ENCODE measurements at places on chromosomes 1 and 21. TPM values are rescaled to one million over a fixed set of nuclear protein-coding genes. Genes with fewer than 3 reads are reported as not detected.

NT5C1A gene
- total RNA-seq, result not detected

GRCh38 chr1:27668808-27669723, 2.9 kb downstream of the IFI6 start:
- no peak for DNase-seq
- no peaks in the 10 kb centered on the region for H3K4me1 ChIP-seq
- H3K36me3 ChIP-seq, result no peaks in the 10 kb centered on the region
- H3K4me3 ChIP-seq, result peak overlapping the region; percentile 60
- no peaks in the 10 kb centered on the region for H3K27me3 ChIP-seq
- H3K27ac ChIP-seq, result peak overlapping the region; percentile 40

RAP1A gene
- total RNA-seq, result 24.3 TPM

DNA sequence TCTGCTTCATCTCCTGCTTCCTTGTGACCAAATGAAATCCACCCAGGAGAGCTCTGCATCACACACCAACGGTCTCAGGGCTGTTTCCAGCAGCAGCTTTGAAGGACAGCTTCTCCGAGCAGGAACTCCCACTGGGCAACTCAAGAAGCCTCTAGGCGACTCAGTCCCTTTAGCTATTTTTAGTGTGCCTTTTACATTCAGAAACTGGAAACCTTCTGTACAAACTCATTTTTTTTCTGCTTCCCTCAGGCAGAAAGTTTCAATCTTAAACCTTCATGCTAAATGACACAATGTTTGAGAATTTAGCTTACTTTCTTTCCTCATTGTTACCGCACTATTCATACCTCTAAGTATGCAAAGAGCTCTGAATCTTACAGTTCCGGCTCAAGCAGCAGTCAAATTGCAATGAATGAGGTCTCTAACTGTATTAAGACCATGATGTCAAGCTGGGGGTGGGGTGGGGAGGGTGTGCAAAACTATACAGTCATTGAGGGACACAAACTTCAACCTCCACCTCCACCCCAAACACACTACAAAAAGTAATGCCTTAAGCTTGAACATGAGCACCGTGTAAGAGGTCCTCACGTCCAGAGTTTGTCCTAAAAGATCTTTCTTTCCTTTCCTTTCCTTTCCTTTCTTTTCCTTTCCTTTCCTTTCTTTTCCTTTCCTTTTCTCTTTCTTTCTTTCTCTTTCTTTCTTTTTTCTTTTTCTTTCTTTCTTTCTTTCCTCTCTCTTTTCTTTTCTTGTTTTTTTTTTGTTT, 16.4 kb upstream of the TARBP1 start:
- H3K27me3 ChIP-seq, result no peaks in the 10 kb centered on the region
- no peak for DNase-seq
- peaks cover 29% of the 10 kb centered on the region for H3K4me1 ChIP-seq
- H3K4me3 ChIP-seq, result no peak overlapping the region

PADI2 gene
- 0.57 TPM for total RNA-seq

MYOM3 gene
- 0.75 TPM for total RNA-seq

DNA sequence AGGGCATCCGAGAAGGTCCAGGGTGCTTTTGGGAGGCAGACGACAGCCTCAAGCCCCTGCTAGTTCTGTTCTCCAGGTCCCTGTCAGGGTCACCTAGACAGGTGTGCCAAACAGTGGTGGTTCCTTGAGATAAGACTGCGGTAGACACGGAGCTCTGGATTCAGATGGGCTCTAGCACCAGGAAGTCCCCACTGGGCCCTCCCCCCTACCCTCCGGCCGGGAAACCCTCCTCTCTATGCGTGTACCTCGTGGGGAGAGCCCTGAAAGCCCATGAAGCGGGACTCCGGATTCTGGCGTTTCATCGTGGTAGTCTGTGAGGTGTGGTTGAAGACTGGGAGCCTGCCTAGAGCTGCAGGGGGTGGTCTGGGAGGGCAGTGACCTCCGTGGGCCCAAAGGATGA, 2.1 kb upstream of the KCNA2 start:
- H3K36me3 ChIP-seq, result no peaks in the 10 kb centered on the region
- no peak overlapping the region for H3K4me3 ChIP-seq
- H3K27me3 ChIP-seq, result peaks cover 11% of the 10 kb centered on the region

UBL4B gene
- total RNA-seq, result not detected

DNA sequence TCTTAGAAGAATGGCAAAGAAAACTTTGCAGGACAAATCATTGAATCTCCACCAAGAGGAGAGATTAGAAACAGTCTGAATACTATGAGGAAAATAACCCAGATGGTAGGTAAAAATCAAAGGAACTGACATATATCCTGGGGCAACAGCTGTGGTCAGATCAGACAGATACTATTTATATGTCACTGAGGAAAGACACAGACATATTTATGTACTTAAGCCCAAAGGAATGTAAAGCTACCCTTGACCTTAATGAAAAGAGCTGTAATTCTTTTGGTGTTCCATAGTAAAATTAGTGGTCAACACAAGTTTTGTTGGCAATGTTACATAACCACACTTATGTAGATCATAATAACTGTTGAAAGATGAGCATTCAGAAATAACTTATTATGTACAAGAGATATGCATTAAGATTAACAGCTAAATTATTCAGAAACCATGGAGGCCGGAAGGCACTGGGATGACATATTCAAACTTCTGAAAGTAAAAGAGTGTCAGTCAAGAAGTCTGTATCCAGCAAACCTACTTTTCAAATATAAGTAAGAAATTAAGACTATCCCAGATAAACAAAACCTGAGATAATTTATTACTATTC, 166.1 kb upstream of the SAMSN1 start:
- no peak overlapping the region for H3K27ac ChIP-seq
- DNase-seq, result no peak
- H3K36me3 ChIP-seq, result no peaks in the 10 kb centered on the region

SPATA17 gene
- 0.19 TPM for total RNA-seq

OR10Z1 gene
- not detected for total RNA-seq

GRCh38 chr1:201275253-201275666, 8.0 kb upstream of the PKP1 start:
- H3K36me3 ChIP-seq, result no peaks in the 10 kb centered on the region
- H3K27me3 ChIP-seq, result no peaks in the 10 kb centered on the region

DNA sequence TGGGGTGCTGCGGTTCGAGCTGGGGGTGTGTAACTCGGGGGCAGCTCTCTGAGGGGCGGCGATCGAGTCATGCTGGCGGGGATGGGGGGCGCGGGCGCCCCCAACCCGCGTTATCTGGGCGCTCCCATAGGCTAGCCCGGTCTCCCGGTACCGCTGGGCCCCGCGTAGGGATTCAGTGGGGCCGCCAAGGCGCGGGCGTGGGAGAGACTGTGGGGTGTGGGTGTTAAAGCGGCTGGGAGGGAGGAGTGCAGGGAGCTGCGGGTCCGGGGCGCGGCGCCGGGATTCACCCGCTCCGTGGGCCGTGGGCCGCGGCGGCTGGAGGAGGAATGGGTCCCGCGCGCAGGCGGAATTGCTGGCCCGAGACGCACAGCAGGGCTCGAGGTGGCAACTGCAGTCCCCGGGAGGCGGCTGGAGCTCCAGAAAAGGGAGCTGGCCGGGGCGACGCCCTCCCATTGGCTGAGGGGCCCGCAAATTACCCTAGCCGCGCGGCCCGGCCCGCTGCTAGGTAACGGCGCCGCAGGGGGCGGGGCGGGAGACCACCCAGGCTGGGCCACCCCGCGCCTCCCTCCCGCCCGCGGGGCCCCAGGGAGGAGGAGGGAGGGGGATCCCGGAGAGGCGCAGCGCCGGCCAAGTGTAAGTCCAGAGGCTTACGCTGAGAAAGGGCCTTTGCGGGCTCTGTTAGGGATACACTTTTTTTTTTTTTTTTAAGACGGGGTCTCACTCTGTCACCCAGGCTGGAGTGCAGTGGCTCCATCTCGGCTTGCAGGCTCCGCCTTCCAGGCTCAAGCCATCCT, at the start of gene PTCH2:
TSS of gene PTCH2 (minus strand) at position 392 of the 794 bp plus-strand sequence. CDS start at position 71, 321 bp downstream.
- peaks cover 7% of the 10 kb centered on the region for H3K4me1 ChIP-seq
- peak within 1 kb of the TSS; percentile 51 for H3K4me3 ChIP-seq
- H3K27ac ChIP-seq, result peak within 1 kb of the TSS; percentile 10
- no peak for DNase-seq

DNA sequence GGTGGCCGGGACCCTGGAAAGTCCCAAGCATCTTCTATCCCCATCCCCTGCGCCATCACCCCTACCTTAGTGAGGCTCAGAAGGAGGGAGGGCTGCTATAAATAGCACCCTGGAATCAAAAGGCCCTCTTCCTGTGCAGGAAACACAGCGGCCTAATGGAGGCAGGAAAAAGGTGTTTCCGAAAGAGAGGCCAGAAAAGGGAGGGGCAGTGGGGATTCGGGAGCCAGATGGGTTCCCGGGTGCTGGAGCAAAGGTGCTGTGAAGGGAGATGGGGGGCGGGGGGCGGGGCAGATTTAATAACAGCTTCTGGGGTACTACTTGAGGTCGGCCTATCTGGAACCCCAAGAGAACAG, 16.6 kb downstream of the NAV1 start:
- no peak overlapping the region for H3K4me3 ChIP-seq
- H3K36me3 ChIP-seq, result no peaks in the 10 kb centered on the region
- no peak for DNase-seq
- peaks cover 33% of the 10 kb centered on the region for H3K4me1 ChIP-seq
- H3K27me3 ChIP-seq, result no peaks in the 10 kb centered on the region

GRCh38 chr1:163241746-163242145, 39.0 kb upstream of the RGS5 start:
- H3K36me3 ChIP-seq, result no peaks in the 10 kb centered on the region
- H3K4me1 ChIP-seq, result no peaks in the 10 kb centered on the region
- H3K4me3 ChIP-seq, result no peak overlapping the region
- no peak for DNase-seq
- no peaks in the 10 kb centered on the region for H3K27me3 ChIP-seq
- no peak overlapping the region for H3K27ac ChIP-seq

DNA sequence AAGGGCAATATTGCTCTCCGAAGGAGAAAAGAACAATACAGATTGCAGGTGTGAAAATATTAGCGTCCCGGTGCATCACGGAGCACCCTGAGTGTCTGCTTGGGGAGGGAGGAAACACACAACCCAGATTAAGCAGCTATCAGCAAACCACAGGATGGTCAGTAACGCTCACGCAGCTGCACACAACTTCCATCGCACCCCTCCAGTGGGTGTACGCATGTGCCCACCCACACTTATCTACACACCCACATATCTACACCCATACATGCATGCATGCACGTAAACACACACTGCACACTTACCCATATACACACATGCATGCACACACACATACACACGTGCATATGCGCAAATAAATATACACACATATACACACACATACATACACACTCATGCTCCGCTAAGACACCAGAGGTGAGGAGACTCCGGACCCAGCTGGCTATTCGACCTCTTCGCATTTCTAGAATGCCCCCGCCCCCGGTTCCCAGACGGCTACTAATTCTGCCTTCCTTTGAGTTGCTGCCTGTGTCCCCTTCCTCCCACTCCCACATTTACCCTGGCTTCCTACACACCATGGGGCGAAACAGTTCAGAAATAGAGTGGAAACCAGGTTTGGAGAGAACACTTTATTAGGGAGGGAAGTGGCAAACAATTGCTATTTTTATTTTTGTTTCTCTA, 26.2 kb downstream of the ITPKB start:
- peak overlapping the region; percentile 100 for H3K27ac ChIP-seq
- peaks cover 51% of the 10 kb centered on the region for H3K4me1 ChIP-seq
- H3K4me3 ChIP-seq, result no peak overlapping the region
- H3K36me3 ChIP-seq, result no peaks in the 10 kb centered on the region
- H3K27me3 ChIP-seq, result no peaks in the 10 kb centered on the region

DNA sequence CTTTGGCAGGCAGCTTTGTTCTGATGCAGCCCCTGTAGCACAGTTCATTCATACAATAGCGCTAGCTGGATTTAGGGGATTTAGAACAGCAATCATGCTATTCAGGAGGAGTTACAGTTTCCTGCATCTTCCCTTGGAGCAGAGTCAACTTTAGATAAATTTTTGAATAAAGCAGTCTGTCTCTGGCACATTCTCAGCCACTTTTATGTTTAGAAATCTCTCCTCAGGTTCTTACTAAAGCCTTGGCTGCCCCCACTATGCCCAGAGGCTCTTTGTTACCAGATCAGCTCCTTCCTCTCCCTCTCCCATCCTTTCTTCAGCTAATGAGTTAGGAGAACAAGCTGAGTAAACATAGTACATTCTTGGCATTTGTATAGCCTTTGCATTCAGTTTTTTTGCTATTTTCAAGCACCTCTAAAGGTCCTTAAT, 17.0 kb upstream of the PIGC start:
- no peak overlapping the region for H3K27ac ChIP-seq
- DNase-seq, result no peak
- H3K4me1 ChIP-seq, result peaks cover 19% of the 10 kb centered on the region
- no peak overlapping the region for H3K4me3 ChIP-seq
- no peaks in the 10 kb centered on the region for H3K27me3 ChIP-seq

DNA sequence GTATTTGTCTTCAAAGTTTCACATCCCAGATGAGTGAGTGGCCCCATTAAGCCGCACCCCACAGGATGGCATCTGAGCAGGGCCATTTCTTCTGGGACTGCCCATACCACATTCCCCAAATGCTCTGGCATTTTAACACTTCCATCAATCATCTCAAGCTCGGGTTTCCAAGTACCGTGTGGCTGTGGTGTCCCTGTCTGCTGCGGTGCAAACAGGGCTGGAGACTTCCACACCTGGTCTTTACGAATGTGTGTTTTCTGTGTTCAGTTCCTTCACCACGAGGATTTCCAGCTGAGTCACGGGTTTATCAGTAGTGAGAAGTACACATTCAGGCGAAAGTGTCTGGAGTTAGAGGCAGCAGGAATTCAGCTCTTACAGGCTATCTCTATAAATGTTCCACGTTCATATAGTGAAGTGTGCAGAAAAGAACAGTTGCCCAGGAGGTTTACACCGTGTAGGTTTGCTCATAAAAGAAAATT, 195.2 kb downstream of the RHOU start:
- no peaks in the 10 kb centered on the region for H3K4me1 ChIP-seq
- no peaks in the 10 kb centered on the region for H3K27me3 ChIP-seq
- no peak for DNase-seq
- H3K27ac ChIP-seq, result no peak overlapping the region

GRCh38 chr1:194194724-194195123, 1008.3 kb upstream of the B3GALT2 start:
- H3K4me3 ChIP-seq, result no peak overlapping the region
- no peaks in the 10 kb centered on the region for H3K4me1 ChIP-seq
- H3K27me3 ChIP-seq, result no peaks in the 10 kb centered on the region

GRCh38 chr1:47351305-47351704, 17.7 kb downstream of the CMPK1 start:
- no peak for DNase-seq
- H3K4me3 ChIP-seq, result no peak overlapping the region
- H3K36me3 ChIP-seq, result peaks cover 20% of the 10 kb centered on the region
- no peak overlapping the region for H3K27ac ChIP-seq
- no peaks in the 10 kb centered on the region for H3K4me1 ChIP-seq

- peak overlapping the region; percentile 85 for H3K27ac ChIP-seq
- no peak for DNase-seq
- H3K4me1 ChIP-seq, result peaks cover 28% of the 10 kb centered on the region
- peak overlapping the region; percentile 33 for H3K4me3 ChIP-seq
- no peaks in the 10 kb centered on the region for H3K36me3 ChIP-seq
Observed at GRCh38 chr1:37945743-37946702, 830 bp downstream of the INPP5B start.

HSPA6 gene
- total RNA-seq, result 1.3 TPM

RNF186 gene
- total RNA-seq, result not detected

- H3K4me1 ChIP-seq, result no peaks in the 10 kb centered on the region
- no peaks in the 10 kb centered on the region for H3K36me3 ChIP-seq
- H3K27me3 ChIP-seq, result no peaks in the 10 kb centered on the region
- H3K27ac ChIP-seq, result no peak overlapping the region
- H3K4me3 ChIP-seq, result no peak overlapping the region
Observed at GRCh38 chr1:98939471-98939870, 65.2 kb downstream of the PLPPR5 start.

WNT4 gene
- 4.8 TPM for total RNA-seq

GRCh38 chr1:244862699-244863490, 1.4 kb downstream of the HNRNPU start:
- H3K36me3 ChIP-seq, result peaks cover 32% of the 10 kb centered on the region
- peak overlapping the region; percentile 100 for H3K27ac ChIP-seq
- H3K4me1 ChIP-seq, result peaks cover 14% of the 10 kb centered on the region
- peak; percentile 91 for DNase-seq
- peak overlapping the region; percentile 73 for H3K4me3 ChIP-seq
- no peaks in the 10 kb centered on the region for H3K27me3 ChIP-seq

C1orf56 gene
- 0.23 TPM for total RNA-seq
